ENCODE measurements at places on chromosomes 3 and 15.

- DNase-seq: no peak
Observed at GRCh38 chr15:36970522-36970921, 129.8 kb downstream of the MEIS2 start.

GRCh38 chr15:22224241-22224671, 143.9 kb downstream of the OR4M2 start:
- DNase-seq: no peak

- DNase-seq: peak; percentile 77
Observed at GRCh38 chr15:63892794-63893441, 59.2 kb upstream of the HERC1 start.

DNA sequence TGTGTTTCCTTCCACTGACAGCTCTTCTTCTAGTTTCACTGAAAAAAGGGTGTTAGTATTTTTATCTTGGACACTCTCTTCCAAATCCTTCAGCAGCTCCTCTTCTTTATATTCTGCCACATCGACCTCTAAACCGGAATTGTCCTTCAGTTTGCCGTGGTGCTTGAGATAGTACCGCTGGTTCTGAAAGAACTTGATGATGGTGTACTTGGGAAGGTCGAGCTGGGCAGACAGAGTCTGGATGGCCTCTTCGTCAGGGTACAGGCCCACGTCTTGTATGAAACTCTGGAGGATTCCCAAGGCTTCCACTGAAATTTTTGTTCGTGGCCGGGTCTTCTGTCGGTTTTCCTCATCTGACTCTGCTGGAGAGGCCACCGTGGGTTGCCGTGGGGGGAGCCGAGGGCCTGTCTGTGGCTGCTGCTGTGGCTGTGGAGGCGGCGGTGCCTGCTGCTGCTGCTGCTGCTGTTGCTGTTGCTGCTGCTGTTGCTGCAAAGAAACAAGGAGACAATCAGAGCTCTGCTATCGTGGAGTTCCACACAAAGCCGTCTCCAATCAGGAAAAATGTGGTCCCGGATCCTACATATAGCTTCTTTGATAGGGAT, 75.8 kb downstream of the SATB1 start:
- no peak for DNase-seq

GRCh38 chr3:58603606-58604005, 26.4 kb upstream of the FAM107A start:
- no peak for DNase-seq

- no peak for DNase-seq
Observed at GRCh38 chr3:138696666-138697370, 88.2 kb downstream of the FAIM start.

GRCh38 chr3:114762144-114762543, 384.9 kb downstream of the ZBTB20 start:
- DNase-seq: no peak

DNA sequence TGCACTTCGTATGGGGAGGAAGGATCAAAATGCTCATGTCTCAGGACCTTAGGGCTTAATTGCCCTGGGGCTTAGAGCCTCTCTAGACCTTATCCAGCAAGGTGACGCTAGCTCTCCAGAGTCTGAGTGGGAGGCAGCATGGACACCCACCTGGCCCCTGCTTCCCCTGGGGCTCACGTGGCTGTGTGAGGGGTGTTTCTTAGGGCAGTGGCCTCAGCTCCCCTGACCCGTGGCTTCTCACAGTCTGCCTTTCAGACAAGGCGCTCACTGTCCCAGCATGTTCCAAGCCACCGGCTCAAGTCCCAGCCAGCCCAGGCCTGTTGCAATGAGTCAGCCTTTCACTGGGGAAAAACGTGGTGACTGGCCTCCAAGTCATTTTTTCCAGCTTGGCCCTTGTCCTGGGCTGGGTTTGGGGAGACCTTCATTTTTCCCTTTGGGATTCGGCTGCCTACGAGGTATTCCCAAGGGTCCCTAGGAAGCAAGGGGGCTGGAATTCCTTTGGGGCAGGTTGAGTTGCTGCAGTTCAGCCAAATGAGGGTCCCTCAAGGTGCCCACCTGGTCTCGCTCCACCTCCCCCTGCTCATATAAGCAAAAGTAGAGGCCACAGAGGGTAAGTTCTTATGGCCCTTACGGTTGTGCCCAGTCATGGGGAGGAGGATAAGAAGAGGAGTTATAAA, 15.7 kb downstream of the BHLHE40 start:
- no peak for DNase-seq

GRCh38 chr15:58559904-58560588, 128.3 kb downstream of the LIPC start:
- DNase-seq: no peak

- DNase-seq: no peak
Observed at GRCh38 chr3:40337136-40338108, 27.9 kb downstream of the EIF1B start.

DNA sequence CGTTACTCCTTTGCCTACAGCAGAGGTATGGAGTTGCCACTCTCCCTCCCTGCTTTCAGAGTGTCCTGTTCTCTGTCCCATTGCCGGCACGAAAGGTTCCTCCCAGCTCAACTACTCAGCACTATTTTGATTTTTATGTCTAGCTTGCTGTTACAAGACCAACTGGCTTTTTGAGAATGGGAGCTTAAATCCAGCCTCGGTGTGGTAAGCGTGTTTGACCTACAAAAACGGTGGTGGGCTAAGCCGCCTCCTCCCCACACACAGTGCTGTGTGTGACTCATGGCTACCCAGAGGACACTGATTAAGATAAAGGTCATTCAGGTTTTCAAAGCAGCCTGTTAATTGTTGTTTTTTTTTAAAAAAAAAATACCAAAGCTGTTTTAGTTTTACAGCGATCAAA, 64.5 kb downstream of the LRTM1 start:
- DNase-seq: no peak

DNA sequence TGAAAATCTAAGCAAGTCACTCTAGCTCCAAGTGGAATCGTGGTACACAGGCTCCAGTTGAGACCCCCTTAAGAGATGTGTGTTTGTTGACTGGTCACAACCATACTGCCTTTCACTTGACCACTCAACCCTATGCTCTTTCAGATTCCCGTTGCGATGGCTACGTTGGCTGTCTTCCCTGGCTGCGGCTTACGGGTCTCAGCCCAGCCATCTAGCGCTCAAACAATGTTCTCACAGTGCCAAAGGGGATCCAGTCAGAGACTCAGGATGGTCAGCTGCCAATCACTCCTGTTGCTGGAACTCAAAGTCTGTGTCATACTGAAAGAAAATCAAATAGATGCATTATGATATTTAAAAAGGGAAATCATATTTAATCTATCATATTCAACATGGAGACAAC, 237.6 kb downstream of the ITPR1 start:
- DNase-seq: no peak

DNA sequence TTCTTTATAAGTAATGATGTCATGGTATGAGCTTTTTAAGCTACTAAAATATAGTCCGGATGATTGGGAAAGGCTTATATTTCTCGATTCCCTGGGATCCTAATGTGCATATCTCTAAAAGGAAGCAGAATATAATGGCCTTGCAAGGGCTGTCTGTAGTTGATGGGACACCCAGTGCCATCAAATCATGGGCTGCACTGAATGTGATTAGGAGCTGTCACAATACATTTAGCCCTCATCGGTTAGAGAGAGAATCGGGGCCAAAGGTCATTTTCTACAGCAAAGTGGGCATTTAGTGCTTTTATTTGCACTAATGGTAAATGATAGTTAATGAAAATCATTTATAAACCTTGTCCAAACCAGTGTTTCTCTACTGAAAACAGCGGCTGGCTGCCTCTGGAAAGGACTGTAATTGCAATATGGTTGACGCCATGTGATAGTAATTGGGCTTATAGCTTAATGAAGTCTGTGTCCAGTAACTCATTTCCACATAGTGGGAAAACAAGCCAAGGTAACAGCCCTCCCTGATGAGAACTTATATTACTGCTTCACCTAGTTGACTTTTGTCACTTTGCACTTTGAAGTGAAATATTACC, 265.0 kb upstream of the AZI2 start:
- DNase-seq: no peak

All from effector memory CD8-positive, alpha-beta T cell (primary cell).